Esophagus mucosa (tissue), 1 donor: ENCODE measurements at places on chromosomes 2 and 18. TPM values are rescaled to one million over a fixed set of nuclear protein-coding genes. Genes with fewer than 3 reads are reported as not detected.

Gene RAMP1
- total RNA-seq = 2.2 TPM

Gene PNKD
- 30.9 TPM for total RNA-seq

Gene SP140L
- total RNA-seq = 5.3 TPM

Gene RGPD3
- total RNA-seq = 0.04 TPM

Gene VSNL1
- total RNA-seq = 65.6 TPM

Gene ANKRD30BL
- total RNA-seq = not detected

Gene L3MBTL4
- total RNA-seq = 4.8 TPM

Gene MAP3K19
- total RNA-seq = not detected

Gene CKAP2L
- total RNA-seq = 14.0 TPM

Gene GPBAR1
- total RNA-seq = not detected

Gene RAB27B
- total RNA-seq = 35.3 TPM

Gene APOB
- 0.20 TPM for total RNA-seq

Gene CXCR1
- total RNA-seq = 0.72 TPM

Gene OSBPL6
- total RNA-seq = 6.5 TPM

Gene HRH4
- total RNA-seq = 0.28 TPM

Gene ZNF521
- 3.3 TPM for total RNA-seq

Gene RNPEPL1
- total RNA-seq = 44.6 TPM

Gene RAPH1
- total RNA-seq = 27.7 TPM

Gene SLC9A4
- total RNA-seq = 0.08 TPM

Gene MSGN1
- total RNA-seq = not detected

Gene PRKAG3
- total RNA-seq = not detected

Gene IL1RL1
- 2.8 TPM for total RNA-seq

Gene MARCO
- total RNA-seq = 0.80 TPM

Gene TRIM54
- 0.16 TPM for total RNA-seq

Gene FHOD3
- total RNA-seq = 3.0 TPM

Gene CAVIN2
- 8.7 TPM for total RNA-seq

Gene GCG
- not detected for total RNA-seq

Gene MYCN
- 0.20 TPM for total RNA-seq

Gene HOXD4
- total RNA-seq = 0.36 TPM

Gene CHST10
- 0.88 TPM for total RNA-seq

Gene CYTIP
- 1.3 TPM for total RNA-seq

Gene ATL2
- 52.2 TPM for total RNA-seq

Gene SNED1
- total RNA-seq = 3.9 TPM

Gene KYNU
- 33.6 TPM for total RNA-seq

Gene LYPD6B
- 3.2 TPM for total RNA-seq

Gene VIL1
- not detected for total RNA-seq
